ENCODE measurements at places on chromosomes 12 and 14. TPM values are rescaled to one million over a fixed set of nuclear protein-coding genes. Genes with fewer than 3 reads are reported as not detected.

Gene BMP4
- 0.44 TPM for total RNA-seq

Gene SYNDIG1L
- total RNA-seq: 0.13 TPM

Gene RASSF9
- total RNA-seq: not detected

Gene PSMC1
- 57.9 TPM for total RNA-seq

DNA sequence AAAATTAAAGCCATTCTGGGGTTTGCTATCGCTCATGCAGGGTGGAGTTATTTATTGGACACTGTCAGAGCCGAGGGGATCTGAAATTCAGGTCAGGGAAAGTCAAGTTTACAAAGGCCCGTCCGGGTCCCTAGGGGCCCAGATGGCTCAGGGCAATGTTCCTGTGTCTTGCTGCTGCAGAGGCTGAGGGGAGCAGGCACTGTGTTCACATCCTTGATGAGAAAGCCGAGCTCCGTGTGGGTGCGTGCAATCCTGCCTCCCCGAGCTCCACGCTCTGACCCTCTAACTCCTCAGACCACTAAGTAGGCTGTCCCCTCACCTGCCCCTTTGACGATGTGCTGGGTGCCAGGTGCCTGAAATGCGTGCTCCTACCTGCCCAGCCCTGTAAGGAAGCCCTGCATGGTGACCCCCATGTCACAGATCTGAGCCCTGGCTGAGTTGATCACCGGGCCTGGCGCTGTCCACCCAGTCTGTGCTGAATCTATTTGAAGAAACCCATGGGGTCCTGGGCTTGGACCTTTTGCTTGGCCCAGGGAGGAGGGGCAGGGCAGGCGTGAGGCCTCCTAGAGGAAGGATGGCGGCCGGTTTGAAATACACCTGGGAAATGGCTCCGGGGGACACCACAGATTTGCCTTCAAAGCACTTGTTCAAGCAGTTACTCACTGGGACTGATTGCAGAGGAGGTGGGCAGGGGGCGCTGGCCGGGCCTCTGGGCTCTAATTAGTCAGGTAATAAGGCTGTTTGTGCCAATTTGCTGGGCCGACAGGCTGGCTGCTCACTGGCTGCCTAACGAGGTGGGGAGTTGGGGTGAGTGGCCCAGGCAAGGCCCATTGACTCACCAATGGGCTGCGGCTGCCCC lies 204.3 kb downstream of the KIF26A start:
- peaks cover 31% of the 10 kb centered on the region for H3K27me3 ChIP-seq
- no peak overlapping the region for H3K4me3 ChIP-seq
- peaks cover 15% of the 10 kb centered on the region for H3K36me3 ChIP-seq
- no peak for DNase-seq
- H3K4me1 ChIP-seq: peaks cover 1% of the 10 kb centered on the region

GRCh38 chr12:12214635-12215131 lies 52.2 kb downstream of the LRP6 start:
- H3K4me3 ChIP-seq: no peak overlapping the region
- H3K27ac ChIP-seq: no peak overlapping the region
- peaks cover 5% of the 10 kb centered on the region for H3K36me3 ChIP-seq
- peaks cover 4% of the 10 kb centered on the region for H3K27me3 ChIP-seq
- DNase-seq: no peak
- peaks cover 23% of the 10 kb centered on the region for H3K4me1 ChIP-seq

- H3K27me3 ChIP-seq: no peaks in the 10 kb centered on the region
- H3K36me3 ChIP-seq: no peaks in the 10 kb centered on the region
- peak overlapping the region; percentile 61 for H3K27ac ChIP-seq
Observed at GRCh38 chr12:55723516-55724225, 3.5 kb downstream of the RDH5 start.
